ENCODE measurements at places on chromosomes 11 and 22.

- DNase-seq = no peak
Measured at GRCh38 chr11:2964782-2965181, 27.3 kb downstream of the NAP1L4 start.

GRCh38 chr11:85385547-85385946 lies 241.6 kb downstream of the DLG2 start:
- no peak for DNase-seq

DNA sequence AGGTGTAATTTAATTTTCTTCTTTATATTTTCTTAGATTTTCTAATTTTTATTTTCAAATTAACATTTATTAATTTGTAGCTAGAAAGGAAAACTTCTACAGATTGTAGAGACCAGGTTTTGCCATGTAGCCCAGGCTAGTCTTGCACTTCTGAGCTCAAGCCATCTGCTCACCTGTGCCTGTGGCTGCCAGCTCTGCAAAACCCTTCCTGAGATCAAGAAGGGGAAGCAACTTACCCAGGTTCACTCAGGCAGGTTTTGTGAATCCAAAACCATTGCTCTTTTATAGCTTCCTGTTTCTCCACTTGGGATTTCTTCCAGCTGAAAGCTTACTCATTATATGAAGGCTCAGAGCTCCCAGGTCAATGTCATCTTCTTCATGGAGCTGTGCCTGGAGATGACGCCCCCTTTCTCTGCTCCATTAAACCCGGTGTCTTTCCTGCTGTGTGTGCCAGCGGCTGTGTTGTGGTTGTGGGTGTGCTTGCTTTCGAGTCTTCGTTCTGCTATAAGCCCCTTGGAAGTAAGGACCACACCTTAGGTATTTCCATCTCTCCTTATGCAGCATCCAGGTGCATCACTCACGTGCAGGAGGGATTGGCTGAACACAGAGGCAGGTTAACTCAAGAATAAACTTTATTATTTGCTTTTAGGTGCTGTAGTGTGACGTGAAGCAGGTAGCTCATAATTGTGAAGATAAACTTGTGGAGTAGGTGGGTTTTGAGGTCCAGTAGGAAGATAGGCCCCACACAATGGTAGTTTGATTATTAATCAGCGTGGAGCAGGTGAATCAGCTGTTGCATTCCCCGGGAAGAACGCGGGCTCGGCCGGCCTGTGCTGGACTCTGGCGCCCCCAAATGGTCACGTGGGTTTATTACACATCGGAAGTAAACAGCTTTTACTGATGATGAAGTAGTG lies 42.2 kb upstream of the INCENP start:
- DNase-seq = peak; percentile 77

DNA sequence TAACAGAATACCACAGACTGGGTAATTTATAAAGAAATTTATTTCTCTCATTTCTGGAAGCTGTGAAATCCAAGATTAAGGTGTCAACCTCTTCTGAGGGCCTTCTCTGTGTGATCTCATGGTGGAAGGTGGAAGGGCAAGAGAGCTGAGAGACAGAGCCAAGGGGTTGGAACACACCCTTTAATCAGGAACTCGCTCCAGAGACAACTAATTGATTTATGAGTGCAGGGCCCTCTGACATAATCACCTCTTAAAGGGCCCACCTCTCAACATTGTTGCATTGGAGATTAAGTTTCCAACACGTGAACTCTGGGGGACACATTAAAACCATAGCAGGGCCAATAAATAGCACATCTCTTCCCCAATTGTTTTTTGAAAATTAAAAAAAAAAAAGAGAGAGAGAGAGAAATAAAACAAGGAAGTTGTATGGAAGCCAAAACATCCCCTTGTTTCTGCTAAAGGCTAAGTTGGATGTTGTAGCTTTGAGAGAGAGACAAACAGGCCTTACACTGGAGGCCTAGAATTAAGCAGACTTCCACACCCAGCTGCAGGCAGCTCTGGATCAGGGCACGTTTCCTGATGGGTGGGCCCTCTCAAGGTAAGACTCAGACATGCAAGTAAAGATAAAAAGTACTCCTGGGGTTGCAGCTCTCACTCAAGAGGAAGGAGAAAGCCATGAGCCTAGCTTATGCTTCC lies 64.1 kb upstream of the BIRC3 start:
- DNase-seq = no peak

DNA sequence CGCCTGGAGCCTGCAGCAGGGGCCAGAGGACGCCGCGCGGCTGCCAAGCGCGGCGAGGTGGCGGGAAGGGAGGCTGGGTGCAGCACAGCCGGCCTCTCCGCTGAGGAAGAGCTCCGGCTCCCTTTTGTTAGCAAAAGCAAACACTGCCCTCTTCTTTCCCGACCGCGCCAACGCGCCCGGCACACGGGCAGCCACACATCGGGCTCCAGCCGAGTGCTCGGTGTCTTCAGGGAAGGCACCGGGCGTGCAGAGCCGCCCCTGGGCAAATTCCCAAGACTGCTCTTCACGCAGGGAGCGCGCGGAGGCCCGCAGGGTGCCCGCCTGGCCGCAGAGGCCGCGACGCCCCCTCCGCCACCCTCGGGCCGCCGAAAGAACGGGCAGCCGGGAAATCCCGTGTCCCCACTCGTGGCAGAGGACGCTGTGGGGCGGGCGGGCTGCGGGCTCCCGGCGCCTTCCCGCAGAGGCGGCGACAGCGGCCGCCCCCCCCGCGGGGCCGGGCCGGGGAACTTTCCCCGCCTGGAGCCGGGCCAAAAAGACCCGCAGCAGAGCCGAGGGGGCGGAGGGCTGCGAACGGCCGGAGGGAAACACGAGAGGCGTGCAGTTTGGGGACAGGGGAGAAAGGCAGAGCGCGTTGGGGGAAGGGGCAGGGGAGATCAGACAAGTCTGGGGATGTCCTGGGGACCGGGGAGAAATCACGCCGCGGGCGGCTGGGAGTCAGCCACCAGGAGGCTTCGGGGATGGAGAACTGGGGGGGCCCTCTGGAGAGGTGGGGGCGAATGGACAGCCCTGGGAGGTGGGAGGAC lies 931 bp downstream of the CADM1 start:
- DNase-seq = no peak

GRCh38 chr11:1761110-1761856 lies 2.4 kb downstream of the CTSD start:
- DNase-seq = no peak

GRCh38 chr22:50293441-50294318 lies 13.8 kb downstream of the PLXNB2 start:
- peak; percentile 42 for DNase-seq

GRCh38 chr11:116505298-116506262 lies 267.2 kb downstream of the BUD13 start:
- DNase-seq = no peak

DNA sequence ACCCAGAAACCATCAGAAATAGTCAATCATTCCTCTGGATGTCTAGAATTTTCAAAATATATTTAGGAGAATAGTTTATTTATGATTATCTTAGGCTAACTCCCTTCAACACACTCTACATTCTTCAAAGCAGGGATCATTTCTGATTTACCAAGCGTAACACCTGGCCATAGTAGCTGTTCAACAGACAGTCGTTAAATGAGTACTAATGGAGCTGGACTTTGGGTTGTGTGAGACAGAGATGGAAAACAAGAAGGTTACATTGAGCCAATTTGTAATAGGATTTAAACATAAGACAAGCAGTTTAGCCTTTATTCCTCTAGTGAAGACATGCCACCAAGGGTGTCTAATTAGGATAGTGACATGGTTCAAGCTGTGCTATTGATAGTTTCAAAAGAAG lies 129.2 kb upstream of the ANO3 start:
- no peak for DNase-seq

- no peak for DNase-seq
Measured at GRCh38 chr11:59944720-59945119, 6.5 kb downstream of the OOSP1 start.

DNA sequence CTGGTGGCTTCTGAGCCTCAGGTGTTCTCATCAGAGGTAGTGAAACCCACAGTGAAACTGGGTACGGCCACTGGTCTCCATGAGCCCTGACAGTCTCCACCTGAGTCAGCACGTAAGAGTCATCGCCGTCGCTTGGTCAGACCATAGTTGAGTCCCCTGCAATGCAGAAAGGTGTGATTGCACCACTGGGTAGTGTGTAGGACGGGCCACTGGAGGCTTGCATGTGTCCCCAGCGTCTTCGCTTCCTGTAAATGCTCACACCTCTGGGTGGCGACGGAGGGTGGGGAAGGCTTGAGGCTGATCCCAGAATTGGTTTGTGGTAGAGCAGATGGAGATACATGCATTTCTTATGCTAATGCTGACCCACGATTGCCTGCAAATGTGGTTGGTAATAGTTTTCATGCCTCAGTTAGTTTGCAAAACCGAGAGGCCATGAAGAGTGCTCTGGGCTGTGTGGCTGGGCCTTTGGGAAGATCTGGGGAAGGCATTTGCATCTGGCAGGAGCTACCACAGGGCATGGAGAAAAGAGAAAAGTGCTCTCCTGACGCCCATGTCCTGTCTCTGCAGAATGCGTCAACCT lies 26.5 kb downstream of the CTTN start:
- DNase-seq = no peak

DNA sequence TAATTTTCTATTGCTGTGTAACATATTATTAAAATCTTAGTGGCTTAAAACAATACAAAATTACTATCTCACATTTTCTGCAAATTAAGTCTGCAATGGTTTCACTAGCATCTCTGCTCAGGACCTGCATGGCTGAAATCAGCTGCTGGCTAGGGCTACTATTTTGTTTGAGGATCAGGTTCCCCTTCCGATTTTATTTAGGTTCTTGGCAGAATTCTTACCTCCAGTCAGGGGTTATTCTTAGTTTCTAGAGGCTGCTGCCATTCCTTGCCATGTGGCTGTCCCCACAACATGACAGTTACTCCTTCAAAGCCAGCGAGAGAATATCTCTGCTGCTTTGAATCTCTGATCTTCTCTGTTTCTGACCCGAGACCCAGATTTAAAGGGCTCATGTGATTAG lies 424.5 kb upstream of the ANO5 start:
- DNase-seq = no peak

DNA sequence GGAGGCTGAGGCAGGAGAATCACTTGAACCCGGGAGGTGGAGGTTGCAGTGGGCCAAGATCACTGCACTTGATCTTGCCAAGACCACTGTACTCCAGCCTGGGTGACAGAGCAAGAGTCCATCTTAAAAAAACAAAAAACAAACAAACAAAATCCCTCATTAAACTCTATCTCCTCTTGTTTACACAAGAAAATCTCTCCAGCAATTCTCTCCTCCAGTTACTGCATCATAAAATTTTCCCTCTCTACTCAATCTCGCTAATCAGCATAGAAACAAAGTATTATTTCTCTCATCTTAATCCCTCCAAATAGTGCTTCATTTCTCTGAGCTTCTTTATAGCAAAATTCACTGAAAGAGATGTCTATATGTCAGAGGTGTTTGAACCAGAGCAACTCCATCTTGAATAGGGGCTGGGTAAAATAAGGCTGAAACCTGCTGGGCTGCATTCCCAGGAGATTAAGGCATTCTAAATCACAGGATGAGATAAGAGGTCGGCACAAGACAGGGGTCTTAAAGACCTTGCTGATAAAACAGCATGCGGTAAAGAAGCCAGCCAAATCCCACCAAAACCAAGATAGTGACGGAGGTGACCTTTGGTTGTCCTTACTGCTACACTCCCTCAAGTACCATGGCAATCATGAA lies 19.8 kb downstream of the MTMR2 start:
- no peak for DNase-seq

DNA sequence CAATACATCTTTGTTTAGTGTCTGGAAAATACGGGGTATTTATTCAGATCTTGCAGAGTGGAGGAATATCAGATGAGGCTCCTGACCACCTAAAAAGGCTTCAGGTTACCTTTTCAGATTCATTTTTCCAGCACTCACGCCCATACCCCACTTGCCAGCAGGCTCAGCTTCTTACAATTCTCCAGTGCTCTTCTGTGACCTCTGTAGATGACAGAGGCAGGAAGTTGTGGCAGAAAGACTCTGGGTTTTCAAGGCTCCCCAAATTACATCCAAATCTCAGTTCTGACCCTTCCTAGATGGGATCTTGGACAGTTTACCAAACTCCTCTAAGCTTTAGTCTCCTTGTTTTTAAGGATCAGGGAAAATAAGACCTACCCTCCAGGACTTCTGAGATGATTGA lies 61.1 kb downstream of the SYTL2 start:
- DNase-seq = no peak

DNA sequence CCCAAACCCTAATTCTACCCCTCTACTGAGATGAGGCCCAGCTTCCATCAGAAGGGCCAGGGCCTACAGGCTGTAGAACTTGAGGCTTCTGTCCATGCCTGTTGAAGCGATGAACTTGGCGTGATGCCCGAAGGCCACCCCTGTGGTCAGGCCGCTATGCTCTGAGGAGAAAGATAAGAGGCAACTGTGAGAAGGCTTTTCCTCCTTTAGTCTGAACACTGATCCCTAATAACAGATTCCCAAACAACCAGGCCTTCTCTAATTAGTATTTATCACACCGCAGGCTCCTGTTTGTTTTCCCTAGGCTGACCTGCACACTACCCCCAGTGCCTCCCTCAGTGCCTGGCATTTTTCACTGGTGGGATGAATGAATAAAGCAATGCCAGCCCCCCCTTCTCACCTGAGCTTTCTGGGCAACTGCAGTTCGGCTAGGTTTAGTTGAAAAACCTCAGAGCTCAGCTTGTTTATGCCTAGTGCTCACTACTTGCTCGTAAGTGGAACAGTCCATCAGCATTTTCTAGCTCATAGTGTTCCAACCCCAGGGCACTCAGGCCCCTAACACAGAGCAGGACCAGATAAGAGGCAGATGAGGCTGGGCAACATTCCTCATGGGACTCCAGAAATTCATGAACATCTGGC lies 15.2 kb downstream of the PRPF19 start:
- DNase-seq = no peak

DNA sequence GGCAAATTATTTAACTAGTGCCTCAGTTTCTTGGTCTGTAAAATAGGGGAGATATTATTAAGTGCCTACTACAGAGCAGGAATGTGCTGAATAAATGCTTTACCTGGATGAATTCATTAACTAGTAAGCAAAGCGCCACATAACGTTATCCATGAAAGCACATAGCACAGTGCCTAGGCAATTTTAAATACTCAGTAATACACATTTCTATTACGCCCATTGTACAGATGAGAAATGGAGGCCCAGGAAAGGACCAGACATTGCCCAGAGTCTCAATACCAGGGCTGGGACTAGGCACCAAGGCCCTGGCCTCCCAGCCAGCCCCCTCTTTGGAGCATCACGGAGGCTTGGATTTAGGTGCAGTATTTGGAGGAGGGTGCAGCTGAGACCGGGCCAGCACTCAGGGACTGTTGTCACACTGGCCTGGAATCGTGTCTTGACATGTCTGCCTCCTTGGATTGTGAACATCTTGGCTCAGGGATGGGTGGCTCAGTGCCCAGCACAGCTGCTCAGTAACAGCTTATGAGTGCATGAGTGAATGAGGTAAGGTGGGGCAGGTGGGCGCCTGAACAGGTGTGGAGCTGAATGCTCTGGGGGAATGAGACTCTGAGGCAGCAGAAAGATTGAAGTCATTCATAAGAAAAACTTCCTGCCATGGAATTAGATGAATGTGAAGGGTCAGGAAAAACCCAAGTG lies 42.1 kb upstream of the TPBGL start:
- DNase-seq = no peak

All from CD4-positive, alpha-beta T cell treated with Interleukin-15 for 1 hour (primary cell).